ENCODE measurements at places on chromosomes 6 and 20. TPM values are rescaled to one million over a fixed set of nuclear protein-coding genes. Genes with fewer than 3 reads are reported as not detected.

Gene ZNF512B
- 26.0 TPM for total RNA-seq

Gene TULP4
- total RNA-seq = 24.0 TPM

Gene COL9A1
- total RNA-seq = not detected

Gene CALHM4
- not detected for total RNA-seq

Gene MAK
- total RNA-seq = 0.47 TPM

Gene SMPDL3A
- total RNA-seq = 0.42 TPM

Gene OGFR
- 49.1 TPM for total RNA-seq

Gene RSPH4A
- 0.14 TPM for total RNA-seq

DNA sequence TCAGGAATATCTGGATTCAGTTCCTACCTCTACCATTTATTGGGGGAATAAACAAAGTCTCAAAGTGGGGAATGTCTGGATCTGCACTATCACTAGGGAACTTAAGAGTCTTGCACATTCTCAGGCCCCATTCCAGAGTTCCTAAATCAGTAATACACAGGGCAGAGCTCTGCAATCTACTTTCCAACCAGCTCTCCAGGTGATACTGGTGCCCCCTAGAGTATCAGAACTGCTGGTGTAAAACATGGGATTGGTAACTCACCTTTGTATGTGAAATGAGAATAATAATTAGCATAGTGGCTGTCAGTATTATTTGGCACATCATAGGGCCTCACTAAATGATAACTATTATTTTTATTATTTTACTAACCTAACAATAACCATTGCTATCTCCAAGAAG, 278.8 kb upstream of the IMPG1 start:
- no peaks in the 10 kb centered on the region for H3K4me1 ChIP-seq
- H3K4me3 ChIP-seq = no peak overlapping the region
- no peaks in the 10 kb centered on the region for H3K27me3 ChIP-seq
- no peak overlapping the region for H3K27ac ChIP-seq
- H3K36me3 ChIP-seq = no peaks in the 10 kb centered on the region
- no peak for DNase-seq

- no peak overlapping the region for H3K27ac ChIP-seq
- H3K4me1 ChIP-seq = no peaks in the 10 kb centered on the region
- H3K36me3 ChIP-seq = no peaks in the 10 kb centered on the region
- H3K4me3 ChIP-seq = no peak overlapping the region
- DNase-seq = no peak
Observed at GRCh38 chr6:6972456-6972855, 135.3 kb upstream of the RREB1 start.

DNA sequence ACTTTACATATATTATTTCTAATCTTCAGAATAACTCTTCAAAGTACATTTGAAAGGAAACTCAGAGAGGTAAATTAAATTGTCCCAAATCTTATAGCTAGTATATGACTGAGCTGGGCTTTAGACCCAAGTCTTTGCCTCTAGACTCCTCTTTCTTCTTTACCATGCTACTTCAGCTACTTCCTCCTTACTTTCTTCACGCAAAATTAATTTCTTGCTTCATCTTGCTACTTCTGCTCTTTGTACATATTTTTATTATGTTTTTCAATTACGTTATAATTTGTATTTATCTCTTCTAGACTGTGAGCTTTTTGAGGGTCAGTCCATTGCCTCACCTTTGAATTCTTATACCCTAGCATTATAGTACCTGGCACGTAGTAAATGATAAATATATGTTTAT, 5.3 kb downstream of the TMEM170B start:
- H3K36me3 ChIP-seq = no peaks in the 10 kb centered on the region
- peaks cover 34% of the 10 kb centered on the region for H3K27me3 ChIP-seq
- no peak for DNase-seq
- peaks cover 1% of the 10 kb centered on the region for H3K4me1 ChIP-seq

GRCh38 chr6:118744261-118744941, 93.0 kb upstream of the CEP85L start:
- H3K27me3 ChIP-seq = no peaks in the 10 kb centered on the region
- no peak overlapping the region for H3K4me3 ChIP-seq
- peaks cover 16% of the 10 kb centered on the region for H3K4me1 ChIP-seq
- no peak for DNase-seq
- no peak overlapping the region for H3K27ac ChIP-seq

DNA sequence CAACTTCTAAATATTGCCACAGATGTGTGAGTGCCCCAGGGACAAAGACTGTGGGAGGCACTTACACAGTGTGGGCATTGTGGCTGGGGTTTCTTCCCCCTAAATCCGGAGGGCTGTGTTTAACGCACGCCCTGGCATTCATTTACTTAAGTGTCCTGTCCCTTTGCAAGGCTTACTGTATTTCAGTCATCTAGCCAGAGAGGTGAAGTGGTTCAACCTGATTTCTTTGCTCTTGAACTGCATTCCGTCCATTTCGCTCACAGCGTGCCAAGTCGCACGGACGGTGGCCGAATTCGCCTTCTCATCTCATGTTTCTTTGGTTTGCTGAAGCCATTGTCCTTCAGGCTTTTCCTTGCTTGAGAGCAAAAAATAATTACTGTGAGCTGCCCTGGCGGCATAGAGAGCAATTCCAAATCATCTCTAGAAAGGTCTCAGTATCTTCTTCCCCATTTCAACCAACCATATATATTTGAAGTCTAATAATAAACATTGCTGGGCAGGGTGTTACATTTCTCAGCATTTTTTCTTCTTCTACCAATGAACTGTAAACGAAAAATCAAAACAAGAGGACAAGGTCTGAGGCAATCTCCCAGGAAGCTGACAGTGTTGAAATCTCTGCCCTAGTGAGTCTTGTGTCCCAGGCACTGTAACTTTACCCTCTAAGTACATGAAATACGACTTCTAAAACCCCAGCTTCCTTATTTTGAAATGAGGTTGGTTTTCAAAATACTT, 16.9 kb downstream of the SYTL3 start:
- H3K36me3 ChIP-seq = peaks cover 80% of the 10 kb centered on the region
- peaks cover 20% of the 10 kb centered on the region for H3K4me1 ChIP-seq
- H3K27me3 ChIP-seq = no peaks in the 10 kb centered on the region
- no peak overlapping the region for H3K4me3 ChIP-seq
- DNase-seq = no peak

DNA sequence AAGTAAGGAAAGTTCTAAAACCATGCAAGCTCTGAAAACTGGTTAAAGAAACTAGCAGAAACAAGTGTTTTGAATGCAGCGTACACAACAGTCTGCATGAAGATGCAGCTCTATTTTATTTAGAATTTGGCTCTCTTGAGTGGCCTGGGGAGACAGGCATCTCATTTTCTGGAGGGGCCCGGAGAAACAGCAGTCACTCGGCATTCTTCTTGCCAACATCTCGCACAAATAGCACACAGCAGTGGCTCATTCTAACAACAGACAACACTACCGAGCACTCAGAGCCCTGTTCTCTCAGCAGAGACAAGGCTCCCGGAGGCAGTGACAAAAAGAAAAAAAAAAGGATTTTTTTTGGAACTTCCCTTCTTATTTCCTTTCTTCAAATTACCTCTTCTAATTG, 108.5 kb upstream of the STMND1 start:
- H3K27me3 ChIP-seq = peaks cover 21% of the 10 kb centered on the region
- no peaks in the 10 kb centered on the region for H3K36me3 ChIP-seq
- no peak for DNase-seq
- no peak overlapping the region for H3K4me3 ChIP-seq
- no peaks in the 10 kb centered on the region for H3K4me1 ChIP-seq

- no peaks in the 10 kb centered on the region for H3K27me3 ChIP-seq
- DNase-seq = no peak
Observed at GRCh38 chr6:120083186-120083585, 733.6 kb upstream of the MAN1A1 start.

- no peak for DNase-seq
- H3K36me3 ChIP-seq = peaks cover 15% of the 10 kb centered on the region
- no peak overlapping the region for H3K27ac ChIP-seq
- no peaks in the 10 kb centered on the region for H3K27me3 ChIP-seq
- H3K4me3 ChIP-seq = no peak overlapping the region
Observed at GRCh38 chr6:99432877-99433276, 7.8 kb upstream of the PNISR start.

DNA sequence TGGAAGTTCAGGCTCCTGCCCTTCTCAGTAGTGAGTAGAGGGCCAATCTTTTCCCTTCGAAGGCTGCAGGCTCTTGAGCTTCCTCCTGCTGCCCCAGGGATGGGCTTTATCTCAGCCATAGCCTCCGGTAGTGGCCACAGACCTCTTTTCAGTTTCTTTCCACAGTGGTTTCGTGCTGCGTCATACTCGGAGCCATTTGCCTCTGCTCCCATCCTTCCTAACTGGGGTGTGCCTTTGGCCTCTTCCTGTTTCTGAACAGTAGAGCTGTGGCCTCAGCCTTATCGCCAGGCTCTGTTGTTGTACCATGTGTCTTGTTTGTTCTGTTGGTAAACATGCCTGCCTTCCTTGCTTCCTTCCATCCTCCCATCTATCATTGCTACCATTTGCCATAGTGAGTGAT, 54.1 kb downstream of the TULP4 start:
- DNase-seq = no peak
- no peak overlapping the region for H3K27ac ChIP-seq
- H3K4me1 ChIP-seq = no peaks in the 10 kb centered on the region

DNA sequence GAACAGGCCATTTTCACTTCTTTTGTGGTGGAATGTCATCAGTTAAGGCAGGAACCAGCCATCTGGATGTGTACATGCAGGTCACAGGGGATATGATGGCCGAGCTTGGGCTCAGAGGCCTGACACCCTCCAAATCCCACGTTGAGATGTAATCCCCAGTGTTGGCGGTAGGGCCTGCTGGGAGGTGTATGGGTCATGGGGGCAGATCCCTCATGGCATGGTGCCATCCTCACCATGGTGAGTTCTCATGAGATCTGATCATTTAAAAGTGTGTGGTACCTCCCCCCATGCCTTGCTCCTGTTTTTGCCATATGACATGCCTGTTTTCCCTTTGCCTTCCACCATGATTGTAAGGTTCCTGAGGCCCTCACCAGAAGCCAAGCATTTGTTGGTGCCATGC, 26.8 kb downstream of the WDR27 start:
- no peak overlapping the region for H3K4me3 ChIP-seq
- no peak for DNase-seq
- no peak overlapping the region for H3K27ac ChIP-seq
- peaks cover under 1% of the 10 kb centered on the region for H3K4me1 ChIP-seq
- peaks cover 6% of the 10 kb centered on the region for H3K36me3 ChIP-seq
- no peaks in the 10 kb centered on the region for H3K27me3 ChIP-seq
